Stimulated activated CD8-positive, alpha-beta memory T cell treated with anti-CD3 and anti-CD28 coated beads, Interleukin-12 subunit alpha, Interleukin-12 subunit beta, amount 100 ng/mL, for 4 hours (primary cell): ENCODE measurements at places on chromosomes 7 and 10.

- no peak for DNase-seq
These were observed 150.9 kb downstream of the UBE2H start for GRCh38 chr7:129801882-129802281.

DNA sequence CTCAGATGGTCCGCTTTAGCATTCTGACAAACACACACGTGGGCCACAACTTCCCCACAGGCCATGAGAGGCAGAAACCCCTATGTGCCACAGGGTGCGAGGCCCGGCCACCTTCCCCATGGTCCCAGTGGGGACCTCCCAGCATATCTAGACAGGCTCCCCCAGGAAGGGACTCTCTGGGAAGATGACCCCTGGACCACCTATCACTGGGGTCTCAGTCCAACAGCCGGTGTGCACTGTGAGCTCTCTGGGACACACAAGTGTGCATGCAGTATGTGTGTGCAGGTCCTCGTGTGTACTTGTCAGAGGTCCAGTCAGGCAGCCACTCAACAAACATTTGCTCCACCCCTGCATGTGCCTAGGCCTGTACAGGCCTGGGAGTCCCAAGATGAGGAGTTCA lies 18.7 kb downstream of the GRID1 start:
- no peak for DNase-seq

DNA sequence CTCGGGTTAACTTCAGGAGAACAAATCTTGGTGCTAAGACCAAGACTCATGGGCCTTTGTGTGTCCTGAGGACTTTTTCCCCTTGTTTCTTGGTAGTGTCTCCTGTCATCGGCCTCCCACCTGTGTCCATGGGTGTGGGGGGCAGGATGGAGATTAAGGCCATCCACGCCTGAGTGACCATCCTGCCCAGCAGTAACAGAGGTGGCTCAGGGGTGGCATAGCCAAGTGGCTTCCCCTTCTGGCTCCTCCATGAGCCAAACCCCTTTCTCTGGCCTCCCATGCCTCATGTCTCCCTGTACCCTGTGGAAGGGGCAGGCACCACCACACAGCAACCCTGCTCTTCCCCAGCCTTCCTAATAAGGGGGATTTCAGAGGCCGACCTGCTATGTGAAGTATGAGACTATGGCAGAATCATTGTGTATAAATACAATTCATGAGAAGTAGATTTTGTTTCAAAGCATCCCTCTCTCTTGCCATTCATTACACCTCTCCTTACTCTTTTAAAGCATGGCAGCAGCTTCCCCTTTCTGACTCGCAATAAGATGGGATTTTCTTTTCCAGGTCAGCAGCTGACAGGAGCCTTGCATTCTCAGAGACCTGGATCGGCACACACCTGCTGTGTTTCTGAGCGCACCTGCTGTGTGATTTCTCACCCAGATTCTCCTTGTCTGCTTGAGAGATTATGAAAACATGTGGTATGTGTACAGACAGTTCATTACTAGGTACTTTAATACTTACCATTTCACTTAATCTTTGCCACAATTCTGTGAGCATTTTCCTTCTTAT lies 102.5 kb downstream of the XPNPEP1 start:
- DNase-seq = no peak

- DNase-seq = no peak
These were observed 253.3 kb downstream of the PRPF18 start for GRCh38 chr10:13840036-13840435.

GRCh38 chr10:100977436-100977835 lies 8.1 kb downstream of the SEMA4G start:
- DNase-seq = no peak

DNA sequence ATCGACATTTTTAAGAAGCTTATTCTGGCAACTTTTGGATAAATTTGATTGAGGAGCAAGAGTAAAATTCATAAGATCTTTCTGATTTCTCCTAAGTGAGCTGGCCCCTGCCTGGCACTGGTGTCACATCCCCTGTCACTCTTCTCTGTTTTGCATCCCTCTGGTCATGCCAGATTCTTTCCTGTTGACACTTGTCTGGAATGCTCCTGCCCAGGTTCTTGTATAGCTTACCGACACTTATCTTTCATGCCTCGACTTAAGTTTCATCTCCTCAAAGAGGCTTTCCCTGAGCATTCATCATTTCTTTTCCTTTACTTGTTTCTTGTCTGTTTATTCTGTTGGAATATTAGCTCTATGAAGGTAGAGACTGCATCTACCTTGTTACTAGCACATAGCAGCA lies 22.2 kb upstream of the AASS start:
- DNase-seq = no peak

DNA sequence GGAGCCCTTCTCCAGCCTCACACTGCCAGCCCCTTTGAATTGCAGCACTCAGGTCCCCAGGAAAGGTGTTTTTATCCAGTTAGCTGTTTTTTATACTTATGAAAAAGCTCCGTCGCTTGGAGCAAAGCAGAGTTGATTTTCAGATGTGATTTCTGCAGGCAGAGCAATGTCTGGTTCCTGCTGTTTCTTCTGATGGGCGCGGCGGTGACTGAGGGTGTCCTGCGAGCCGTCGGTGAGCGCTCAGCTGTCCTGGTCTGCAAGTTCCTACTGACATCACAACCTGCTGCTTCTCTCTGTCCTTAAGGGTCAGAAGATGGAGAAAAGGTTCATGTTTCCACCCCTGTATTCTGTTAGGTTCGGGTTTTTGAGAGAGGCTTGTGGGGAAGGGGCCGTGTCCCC lies 109.6 kb upstream of the FAM20C start:
- DNase-seq = no peak

- no peak for DNase-seq
These were observed 4.0 kb upstream of the HECW1 start for GRCh38 chr7:43108255-43109011.

GRCh38 chr7:4144172-4144701 lies 537.9 kb upstream of the FOXK1 start:
- DNase-seq = no peak

GRCh38 chr7:44876393-44876792 lies 8.9 kb downstream of the PURB start:
- no peak for DNase-seq

GRCh38 chr7:101829374-101829773 lies 11.9 kb downstream of the CUX1 start:
- no peak for DNase-seq

DNA sequence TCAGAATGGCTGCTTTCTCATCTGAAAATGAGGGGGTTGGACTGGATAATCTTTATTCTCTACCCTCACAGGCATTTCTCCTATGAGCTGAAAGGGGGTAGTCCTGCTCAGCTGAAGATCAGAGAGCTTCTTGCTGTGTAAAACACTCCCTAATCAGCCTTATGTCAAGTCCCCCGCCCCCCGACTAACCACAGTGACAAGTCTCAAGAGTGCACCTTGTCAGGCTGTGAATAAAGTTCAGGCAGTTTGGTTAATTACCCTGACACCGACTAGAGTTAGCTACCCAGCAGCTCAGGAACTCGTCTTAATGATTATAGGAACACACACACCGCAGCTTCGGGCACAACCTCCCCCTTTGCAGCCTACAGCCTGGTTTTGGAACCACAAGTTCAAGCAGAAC lies 513.7 kb downstream of the RPS24 start:
- no peak for DNase-seq

- DNase-seq = no peak
These were observed 470.4 kb upstream of the IGFBP3 start for GRCh38 chr7:46391231-46392201.

DNA sequence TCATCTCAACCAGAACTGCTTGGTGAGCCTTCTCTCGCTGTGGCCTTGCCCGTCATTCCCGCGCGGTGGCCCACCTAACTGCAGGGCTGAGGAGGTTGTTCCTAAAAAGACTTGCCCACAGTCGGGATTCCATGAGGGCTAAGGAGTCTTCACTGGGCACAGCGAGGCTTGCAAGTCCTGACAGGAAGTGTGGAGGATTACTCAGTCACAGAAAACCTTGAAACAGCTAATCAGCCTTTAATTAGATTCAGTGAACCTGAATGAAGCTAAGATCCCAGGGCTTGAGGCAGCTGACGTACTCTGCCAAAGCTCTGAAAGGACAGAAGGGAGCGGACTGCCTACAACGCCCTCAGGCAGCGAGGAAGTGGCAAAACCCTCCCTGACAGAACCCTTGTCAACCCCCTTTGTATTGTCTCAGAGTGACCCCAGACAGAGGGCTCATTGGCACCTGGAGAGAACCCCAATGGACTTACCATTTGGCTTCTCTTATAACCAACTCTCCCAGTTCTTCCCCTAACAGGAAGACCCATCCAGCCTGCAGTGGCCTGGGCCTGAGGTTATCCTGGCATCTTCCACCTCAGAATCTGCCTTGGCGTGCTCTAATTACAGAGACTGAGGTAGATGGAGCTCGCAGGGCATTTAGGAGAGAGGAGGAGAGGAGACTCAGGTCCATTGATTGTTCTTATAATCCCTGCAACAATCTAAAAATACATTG lies 2.5 kb upstream of the LAMB4 start:
- DNase-seq = no peak

- no peak for DNase-seq
These were observed 34.5 kb downstream of the MAD1L1 start for GRCh38 chr7:2198206-2198605.

DNA sequence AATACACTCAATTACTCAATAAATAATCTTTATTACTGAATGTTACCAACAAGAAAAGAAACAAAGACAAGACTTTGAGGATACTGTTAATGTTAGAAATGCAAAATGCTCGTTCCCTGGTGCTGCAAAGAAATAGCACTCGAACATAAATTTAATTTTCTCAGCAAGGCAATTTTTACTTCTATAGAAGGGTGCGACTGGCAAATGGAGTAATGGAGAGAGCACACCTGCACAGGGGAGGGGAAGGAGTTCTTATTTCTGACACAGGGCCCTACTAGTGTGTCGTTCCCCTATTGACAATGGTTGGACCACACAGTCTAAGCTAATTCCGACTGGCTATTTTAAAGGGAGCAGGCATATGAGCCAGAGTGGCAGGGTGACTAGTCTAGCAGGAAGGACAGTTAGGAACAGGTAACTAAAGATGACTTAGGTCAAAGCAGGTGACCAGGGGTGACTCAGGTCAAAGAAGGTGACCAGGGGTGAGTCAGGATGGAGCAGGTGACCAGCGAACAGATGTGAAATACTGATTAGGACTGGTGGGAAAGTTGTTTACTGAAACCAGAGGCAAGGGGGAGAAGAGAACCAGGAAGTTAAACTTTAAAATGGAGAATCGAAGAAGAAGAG lies 119.1 kb downstream of the RNF32 start:
- DNase-seq = no peak

DNA sequence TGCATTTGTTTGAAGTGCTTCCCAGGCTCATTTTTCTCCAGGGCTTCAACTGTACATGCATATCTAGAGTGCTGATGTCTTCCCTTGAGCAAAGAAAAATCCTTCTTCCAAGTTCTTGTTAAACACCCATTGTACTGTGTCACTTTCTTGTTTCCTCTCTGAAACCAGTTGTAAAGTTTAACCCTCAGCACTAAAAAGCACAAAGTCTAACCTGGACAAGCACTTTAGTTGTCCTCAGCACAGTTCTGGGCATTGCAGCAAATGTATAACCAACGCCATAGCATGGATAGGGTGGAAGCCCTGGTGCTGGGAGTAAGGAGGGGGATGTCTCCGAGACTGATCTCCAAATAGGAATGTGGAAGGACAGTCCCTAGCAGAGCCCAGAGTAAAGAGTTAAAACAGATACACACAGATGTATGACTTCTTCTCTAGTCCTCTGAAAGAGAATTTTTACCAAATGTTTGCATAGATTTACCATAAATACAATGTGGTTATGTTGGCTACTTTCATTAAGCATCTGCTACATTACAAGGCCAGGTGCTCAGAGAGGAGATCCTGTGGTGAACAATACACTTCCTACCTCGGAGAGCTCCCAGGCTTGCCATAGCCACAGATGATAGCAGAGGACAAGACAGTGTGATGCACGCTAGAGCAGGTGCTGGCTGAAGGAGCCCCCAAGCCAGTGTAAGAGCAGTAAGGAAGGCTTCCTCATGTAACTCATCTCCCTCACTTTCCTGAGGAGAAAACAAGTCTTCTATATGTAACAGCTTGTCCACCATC lies 57.0 kb downstream of the DNAJC12 start:
- no peak for DNase-seq

DNA sequence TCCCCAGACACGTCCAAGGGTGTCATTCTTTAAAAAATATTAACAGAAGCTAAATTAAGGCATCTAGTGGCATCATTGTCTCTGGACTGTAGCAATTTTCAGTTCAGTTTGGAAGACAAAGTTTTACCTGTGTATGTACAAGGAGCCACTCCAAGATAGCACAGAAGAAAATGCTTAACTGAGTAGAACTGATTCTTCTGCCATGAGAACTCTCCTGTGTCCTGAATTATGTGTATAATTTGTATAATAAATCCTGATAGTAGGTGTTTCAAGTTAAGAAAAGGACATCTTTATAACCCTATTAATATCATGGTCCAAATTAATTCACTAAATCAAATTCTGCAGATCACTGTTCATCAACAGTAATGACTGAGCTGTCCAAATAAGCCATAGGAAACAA lies 1104.0 kb downstream of the XPNPEP1 start:
- DNase-seq = no peak

DNA sequence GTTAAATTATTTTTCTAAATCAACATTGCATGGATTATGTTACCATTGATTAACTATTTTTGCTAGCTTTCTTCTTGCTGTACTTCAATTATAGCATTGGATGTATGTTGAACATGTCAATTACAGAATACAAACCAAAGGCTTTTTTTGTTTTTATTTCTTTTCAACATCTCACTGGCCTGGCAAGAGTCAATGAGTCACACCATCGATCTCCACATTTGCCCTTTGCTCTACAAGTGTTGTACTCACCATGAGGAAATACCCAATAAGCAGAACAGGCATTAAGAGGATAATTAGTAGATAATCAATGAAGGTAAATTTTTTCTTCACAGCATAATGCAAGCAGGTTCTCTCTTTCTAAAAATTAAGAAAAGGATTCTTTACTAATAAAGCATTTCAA lies 23.3 kb downstream of the ANKRD22 start:
- no peak for DNase-seq

- DNase-seq = no peak
These were observed 19.4 kb upstream of the LYZL1 start for GRCh38 chr10:29269486-29269885.

DNA sequence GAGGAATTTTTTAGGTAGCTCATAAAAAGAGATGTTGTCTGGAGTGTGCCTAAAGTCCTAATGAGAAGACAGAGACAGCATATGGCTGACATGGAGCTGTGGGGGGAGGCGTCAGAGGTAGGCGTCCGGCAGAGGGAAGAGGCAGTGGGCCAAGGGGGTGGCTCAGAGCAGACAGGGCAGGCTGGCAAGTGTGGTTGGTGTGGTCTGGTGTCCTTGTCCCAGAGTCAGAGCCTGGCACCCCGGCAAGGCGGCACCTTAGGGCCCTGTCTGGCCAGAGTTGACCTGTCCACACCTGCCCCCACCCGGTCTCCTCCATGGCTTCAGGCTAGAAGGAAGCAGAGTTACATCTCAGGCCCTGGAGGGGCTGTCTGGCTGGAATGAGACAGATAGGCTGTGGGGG lies 220.3 kb upstream of the ZNF32 start:
- DNase-seq = no peak

- DNase-seq = no peak
These were observed 121.5 kb downstream of the TWIST1 start for GRCh38 chr7:18995811-18996426.

GRCh38 chr10:78442836-78443550 lies 409.3 kb downstream of the RPS24 start:
- DNase-seq = no peak
